ENCODE measurements at places on chromosomes 3 and 15.

DNA sequence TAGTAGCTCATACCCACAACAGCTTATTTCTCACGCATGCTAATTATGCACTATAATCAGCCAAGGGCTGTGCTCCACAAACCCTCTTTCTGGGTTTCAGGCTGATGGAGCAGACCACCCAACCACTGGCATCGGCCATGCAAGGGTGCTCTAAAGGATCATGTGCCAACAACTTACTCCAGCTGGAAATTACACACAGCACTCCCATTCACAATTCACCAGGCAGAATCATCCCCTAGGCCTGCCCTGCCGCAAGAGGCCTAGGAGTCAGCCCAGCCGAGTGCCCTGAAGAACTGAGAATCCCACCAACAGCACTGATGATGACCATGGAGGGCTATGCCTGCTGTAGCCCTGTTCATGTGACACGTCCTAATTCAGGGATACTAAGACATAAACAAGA lies 216.2 kb upstream of the CHRNA7 start:
- no peak for DNase-seq

GRCh38 chr3:10983219-10983916 lies 9.2 kb upstream of the SLC6A1 start:
- DNase-seq = peak; percentile 5

DNA sequence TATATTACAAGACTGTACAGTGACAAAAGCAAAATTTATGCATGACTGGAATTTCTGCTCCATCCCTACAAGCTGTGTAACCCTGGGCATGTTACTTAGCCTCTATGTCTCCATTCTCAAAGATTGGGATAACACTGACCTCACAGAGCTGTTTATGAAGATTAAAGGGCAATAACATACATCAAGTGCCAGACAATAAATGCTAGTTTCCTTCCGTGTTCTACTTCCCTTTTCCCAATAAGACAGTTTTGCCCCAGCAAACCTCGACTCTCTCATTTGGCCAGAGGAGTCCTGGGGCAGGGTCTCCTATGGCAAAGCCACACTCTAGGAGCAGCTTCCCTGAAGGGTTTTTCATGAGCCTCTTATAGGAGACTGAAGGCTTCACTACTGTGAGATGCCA lies 7.5 kb downstream of the HEXA start:
- no peak for DNase-seq

DNA sequence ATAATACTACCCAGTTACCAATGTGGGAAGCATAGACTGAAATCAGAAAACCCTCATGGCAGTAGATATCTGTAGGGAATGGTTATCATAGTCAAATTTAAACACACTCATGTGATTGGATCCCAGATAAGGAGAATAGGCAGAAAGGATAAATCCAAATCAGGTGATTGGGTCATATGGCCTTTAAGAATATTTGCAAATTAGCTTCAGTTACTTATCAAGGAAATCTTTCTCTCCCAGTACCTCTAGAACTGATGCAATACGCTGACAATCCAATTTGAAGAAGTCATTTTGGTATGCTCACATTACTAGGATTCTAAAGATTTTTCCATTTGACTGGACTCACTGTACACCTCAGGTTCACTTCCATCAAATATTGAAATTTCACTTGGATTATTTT lies 87.7 kb upstream of the MNS1 start:
- no peak for DNase-seq

GRCh38 chr3:14113965-14114635 lies 10.6 kb downstream of the CHCHD4 start:
- no peak for DNase-seq

DNA sequence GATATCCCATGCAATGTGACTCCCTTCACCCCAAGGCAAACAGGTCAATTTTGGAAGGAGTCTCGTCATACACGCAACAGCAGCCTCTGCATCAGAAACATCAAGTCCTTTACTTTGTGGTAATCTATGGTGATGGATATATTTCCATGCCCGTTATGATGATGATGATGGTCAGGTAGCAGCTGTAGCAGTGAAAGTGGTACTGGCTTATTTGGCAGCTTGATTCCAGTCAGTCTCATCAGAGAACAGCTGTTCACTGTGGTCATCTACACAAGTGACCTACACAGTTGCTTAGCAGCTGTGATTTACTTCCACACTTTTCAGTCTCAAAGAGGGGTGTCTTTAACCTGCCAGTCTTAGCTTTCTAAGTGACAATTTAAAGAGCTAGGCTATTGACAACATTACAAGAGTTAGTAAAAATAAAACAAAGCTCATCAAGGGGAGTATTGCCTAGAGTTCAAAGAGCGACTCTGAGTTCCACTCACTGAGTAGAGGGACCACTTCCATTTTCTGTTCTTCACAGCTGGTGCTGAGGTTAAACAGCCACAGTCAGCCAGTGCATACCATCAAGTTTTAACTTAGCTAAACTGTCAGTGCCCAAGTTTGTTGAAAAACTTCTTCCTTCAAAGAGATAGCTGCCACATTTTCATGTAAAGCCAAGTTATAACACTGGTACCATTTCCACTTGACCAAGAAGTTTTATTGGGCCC lies 587.4 kb upstream of the KCNMB2 start:
- no peak for DNase-seq

DNA sequence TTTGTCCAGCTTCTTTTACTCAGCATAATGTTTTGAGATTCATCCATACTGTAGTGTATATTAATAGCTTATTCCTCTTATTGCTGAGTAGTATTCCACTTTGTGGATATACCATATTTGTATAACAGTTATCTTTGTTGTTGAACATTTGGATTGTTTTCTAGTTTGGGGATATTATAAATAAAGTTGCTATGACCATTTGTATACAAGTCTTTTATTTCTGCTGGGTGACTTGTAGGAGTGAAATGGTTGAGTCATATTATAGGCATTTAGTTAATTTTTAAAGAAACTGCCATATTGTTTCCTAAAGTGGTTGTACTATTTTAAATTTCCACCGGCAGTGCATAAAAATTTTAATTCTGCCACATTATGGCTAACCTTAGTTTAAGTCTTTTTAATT lies 53.4 kb downstream of the RPL39L start:
- no peak for DNase-seq

DNA sequence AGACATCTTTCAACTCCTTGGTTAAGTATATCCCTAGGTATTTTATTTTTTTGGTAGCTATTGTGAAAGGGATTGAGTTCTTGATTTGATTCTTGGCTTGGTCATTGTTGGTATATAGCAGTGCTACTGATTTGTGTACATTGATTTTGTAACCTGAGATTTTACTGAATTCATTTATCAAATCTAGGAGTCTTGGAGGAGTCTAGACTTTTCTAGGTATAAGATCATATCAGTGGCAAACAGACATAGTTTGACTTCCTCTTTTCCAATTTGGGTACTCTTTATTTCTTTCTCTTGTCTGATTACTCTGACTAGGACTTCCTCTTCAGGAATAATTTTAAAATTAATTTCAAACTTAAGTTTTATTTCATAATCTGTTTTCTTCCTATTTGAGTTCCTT lies 125.2 kb downstream of the OCA2 start:
- no peak for DNase-seq

DNA sequence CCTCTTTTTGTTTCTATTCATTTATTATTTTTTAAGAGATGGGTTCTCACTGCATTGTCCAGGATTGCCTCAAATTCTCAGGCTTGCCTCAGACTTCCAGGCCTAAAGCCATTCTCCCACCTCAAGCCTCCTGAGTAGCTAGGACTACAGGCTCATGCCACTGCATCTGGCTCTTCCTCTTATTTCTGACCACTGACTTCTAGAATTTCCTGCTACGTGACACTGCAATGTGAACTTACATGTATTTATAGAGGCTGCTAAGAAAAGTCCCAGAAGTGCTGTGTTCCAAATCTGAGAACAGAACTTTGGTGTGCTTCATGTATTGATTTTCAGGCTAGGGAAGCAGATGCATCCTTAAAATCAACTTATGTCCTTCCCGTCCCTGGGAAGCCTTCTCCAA lies 407.4 kb downstream of the RSL24D1 start:
- DNase-seq = no peak

Measured in cerebellar nuclear complex (tissue), 1 donor.